Esophagus muscularis mucosa (tissue), 4 donors: ENCODE measurements at places on chromosomes 13 and 19. TPM values are rescaled to one million over a fixed set of nuclear protein-coding genes. Genes with fewer than 3 reads are reported as not detected.

GRCh38 chr13:111484141-111484925 lies 163.9 kb downstream of the TEX29 start:
- DNase-seq = no peak

- no peak for DNase-seq
Measured at GRCh38 chr13:56909896-56910600, 230.7 kb upstream of the PRR20A start.

GRCh38 chr13:32323912-32324311 lies 8.6 kb downstream of the BRCA2 start:
- no peak for DNase-seq

DNA sequence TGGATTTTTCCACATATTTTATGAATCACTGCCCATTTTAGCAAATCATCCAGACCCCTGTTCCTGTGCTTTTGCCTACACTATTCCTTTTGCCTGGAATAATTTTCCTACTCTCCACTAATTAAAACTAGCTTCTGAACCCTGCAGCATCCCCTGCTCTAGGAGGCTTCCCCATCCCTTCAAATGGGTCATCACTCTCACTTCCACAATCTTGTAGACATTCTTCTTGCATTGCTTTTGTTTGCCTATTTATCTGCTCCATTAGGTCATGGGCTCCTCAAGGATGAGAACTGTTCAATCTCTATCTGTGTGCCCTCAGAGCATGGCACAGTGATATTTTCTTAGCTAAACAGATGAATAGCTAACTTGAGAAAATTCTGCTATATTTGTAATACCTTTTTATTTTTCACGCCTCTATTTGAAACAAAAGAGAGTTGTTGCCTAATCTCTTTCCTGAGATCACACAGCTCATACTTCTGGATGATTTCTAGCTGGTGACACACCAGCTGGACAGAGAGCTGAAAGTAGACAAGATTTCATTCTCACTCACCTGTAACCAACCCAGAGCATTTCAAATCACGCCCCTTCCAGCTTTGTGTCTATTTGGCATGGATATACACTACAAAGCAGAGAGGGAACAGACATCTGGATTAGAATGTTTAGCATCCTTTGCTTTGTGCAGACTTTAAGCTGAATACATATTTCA lies 466.0 kb downstream of the FOXO1 start:
- DNase-seq = no peak

GRCh38 chr13:35979361-35979951 lies 151.7 kb downstream of the DCLK1 start:
- peak; percentile 96 for DNase-seq

The SBSN gene
- total RNA-seq = not detected

DNA sequence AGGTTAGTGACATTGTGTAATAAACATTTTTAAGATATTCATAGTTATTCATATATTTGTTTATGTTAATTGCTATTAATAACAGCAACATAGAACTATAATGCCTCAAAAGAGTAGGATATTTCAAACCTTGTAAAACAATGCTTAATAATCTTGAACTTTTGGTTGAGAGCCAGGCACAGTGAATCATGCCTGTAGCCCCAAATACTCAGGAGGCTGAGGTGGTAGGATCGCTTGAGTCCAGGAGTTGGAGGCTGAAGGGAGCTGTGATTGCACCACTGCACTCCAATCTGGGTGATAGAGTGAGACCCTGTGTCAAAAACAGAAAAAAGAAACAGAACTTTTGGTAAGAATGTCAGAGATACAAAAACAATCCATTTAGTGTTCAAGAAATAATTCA lies 213.9 kb upstream of the SLITRK1 start:
- DNase-seq = no peak

The CASP14 gene
- total RNA-seq = not detected

The CBY2 gene
- total RNA-seq = not detected

GRCh38 chr13:33380487-33381079 lies 95.0 kb upstream of the STARD13 start:
- no peak for DNase-seq

DNA sequence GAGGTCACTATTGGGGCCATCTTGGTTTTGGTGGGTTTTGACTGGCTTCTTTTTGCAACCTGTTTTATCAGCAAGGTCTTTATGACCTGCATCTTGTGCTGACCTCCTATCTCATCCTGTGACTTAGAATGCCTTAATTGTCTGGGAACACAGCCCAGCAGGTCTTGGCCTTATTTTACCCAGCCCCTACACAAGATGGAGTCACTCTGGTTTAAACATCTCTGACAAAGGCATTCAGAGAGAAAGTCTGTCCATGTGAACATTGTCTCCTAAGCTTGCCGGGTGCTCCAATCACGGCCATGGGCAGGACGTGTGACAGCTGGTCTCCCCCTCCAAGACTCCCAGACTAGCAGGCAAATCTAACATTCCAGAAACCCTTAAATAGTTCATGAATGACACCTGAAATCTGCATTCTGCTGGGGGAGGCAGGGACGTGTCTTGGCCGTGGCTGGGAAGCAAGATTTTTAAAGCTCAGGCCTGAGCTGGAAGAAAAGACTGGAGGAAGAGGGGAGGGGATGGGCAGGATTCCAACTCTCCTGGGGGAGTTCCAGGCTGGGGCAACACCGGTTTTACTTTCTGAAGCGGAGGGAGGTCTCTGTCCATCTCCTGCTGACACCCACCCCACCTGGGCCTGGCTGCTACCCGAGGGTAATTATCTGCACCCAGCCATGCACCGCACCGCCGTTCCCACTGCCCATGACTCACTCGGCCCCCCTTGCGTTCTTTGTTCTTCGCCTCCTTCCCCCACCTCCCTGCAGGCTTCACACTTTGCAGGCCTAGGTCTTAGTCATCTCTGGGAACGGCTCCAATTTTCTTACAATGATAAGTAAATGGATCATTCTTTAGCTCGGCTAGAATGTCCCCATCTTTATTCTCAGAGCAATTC lies 11.6 kb upstream of the OR1M1 start:
- DNase-seq = peak; percentile 93

The C3 gene
- total RNA-seq = 688 TPM

DNA sequence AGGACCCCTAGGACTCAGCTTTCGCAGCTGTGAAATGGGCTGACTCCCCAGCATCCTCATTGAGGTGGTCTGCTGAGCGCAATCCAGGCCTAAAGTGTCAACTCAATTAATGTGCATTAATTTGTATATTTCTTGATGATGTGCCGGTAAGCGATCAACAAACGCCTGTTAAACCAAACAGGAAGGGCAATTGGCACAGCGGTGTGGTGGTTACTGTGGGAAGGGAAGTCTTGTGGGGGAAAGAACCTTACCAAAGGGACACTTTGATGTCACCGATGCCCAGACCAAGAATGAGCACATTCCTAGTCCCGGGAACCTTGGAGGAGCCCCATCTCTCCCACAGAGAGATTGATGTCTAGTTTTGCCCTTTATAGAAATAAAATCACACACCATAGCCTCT lies 1.6 kb downstream of the JAK3 start:
- no peak for DNase-seq

GRCh38 chr13:60629158-60629557 lies 232.1 kb downstream of the TDRD3 start:
- DNase-seq = peak; percentile 37

DNA sequence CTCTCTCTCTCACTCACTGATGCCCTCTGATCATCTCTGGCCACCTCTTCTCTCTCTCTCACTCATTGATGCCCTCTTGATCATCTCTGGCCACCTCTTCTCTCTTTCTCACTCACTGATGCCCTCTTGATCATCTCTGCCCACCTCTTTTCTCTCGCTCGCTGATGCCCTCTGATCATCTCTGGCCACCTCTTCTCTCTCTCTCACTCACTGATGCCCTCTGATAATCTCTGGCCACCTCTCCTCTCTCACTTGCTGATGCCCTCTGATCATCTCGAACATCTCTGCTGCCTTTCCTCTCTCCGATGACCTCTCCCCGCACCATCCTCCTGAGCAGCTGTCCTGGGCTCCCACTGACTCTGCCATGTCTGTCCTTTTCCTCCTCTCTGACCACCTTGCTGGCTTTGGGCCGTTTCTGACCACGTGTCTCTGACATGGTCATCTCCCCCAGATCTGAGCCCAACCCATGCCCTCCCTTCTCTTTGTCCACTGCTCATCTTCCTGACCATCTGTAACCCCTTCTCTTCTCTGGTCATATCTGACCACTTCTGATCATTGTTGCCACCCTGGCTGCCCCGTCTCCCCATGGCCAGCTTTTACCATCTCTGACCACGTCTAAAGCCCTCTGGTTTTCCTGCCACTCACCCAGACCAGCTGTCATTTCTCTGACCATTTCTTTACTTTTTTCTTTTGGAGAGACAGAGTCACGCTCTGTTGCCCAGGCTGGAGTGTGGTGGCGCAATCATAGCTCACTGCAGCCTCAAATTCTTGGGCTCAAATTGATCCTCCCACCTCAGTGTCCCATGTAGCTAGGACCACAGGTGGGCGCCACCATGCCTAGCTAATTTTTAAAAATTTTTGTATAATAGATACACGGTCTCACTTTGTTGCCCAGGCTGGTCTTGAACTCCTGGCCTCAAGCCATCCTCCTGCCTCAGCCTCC lies 2.4 kb downstream of the LRFN3 start:
- no peak for DNase-seq

DNA sequence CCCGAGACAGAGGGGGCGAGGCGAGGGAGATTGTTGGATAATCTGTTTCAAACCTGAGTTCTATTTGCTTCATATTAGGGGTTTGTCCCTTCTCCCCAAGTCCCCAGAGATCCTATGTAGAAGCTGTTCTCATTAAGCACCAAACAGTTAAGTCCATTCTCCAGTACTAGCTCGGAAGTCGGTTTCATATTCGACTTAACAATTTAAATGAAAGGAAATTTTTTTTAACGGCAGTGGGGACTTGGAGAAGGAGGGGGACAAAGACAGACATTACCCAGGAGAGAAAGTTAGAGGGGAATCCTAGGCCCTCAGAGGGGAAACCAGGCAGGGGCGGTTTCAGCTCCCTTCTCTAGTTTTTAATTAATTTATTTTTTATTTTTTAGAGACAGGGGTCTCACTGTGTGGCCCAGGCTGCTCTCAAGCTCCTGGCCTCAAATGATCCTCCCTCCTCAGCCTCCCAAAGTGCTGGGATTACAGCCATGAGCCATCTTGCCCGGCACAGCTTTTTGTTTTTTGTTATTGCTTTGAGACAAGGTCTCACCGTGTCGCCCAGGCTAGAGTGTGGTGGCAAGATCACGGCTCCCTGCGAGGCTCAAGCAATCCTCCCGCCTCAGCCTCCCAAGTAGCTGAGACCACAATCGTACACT lies 13.7 kb upstream of the TLE2 start:
- no peak for DNase-seq

The TMEM255B gene
- 12.3 TPM for total RNA-seq

DNA sequence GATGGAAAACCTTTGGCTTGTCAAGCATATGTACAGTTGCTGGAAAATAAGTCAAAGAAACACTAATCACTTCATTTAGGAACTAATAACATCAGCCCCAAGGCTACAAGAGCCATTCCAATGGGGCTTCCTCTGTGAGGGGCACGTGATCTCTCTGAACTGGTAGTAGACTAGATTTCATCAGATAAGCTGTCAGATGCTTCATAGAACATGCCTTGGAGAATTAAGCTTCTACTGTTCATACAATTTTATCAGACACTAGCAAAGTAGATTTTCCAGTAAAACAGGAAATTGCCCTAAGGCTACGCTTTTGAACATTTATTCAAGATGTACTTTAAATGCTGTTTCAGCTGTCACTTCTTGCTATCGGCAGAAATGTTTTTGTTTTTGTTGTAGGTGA lies 107.8 kb downstream of the EDNRB start:
- no peak for DNase-seq

The ZNF835 gene
- 8.4 TPM for total RNA-seq

The MISP3 gene
- 1.5 TPM for total RNA-seq

The SELENOV gene
- total RNA-seq = not detected

DNA sequence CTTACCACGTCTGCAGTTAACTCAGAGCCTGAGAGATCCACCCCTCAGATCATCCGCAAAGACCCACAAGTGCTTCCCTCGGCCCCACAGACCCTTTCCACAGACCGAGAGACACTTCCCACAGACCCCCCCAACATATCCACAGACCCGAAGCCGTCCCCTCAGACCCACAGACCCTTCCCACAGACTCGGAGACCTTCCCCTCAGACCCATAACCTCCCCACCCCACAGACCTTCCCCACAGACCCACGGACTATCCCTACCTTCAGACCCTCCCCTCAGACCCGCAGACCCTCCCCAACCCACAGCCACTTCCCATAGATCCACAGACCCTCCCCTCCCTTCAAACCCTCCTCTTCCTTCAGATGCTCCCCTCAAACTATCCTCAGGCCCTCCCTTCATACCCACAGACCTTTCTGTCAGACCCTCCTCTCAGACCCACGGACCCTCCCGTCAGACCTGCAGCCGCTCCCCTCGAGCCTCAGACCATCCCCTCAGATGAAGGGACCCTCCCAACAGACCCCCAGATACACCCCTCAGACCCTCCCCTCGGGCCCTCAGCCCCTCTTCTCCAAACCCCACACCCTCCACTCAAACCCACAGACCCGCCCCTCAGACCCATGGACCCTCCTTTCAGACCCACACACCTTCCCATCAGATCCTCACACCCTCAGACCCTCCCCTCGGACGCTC lies 20.1 kb upstream of the TFDP1 start:
- peak; percentile 68 for DNase-seq

DNA sequence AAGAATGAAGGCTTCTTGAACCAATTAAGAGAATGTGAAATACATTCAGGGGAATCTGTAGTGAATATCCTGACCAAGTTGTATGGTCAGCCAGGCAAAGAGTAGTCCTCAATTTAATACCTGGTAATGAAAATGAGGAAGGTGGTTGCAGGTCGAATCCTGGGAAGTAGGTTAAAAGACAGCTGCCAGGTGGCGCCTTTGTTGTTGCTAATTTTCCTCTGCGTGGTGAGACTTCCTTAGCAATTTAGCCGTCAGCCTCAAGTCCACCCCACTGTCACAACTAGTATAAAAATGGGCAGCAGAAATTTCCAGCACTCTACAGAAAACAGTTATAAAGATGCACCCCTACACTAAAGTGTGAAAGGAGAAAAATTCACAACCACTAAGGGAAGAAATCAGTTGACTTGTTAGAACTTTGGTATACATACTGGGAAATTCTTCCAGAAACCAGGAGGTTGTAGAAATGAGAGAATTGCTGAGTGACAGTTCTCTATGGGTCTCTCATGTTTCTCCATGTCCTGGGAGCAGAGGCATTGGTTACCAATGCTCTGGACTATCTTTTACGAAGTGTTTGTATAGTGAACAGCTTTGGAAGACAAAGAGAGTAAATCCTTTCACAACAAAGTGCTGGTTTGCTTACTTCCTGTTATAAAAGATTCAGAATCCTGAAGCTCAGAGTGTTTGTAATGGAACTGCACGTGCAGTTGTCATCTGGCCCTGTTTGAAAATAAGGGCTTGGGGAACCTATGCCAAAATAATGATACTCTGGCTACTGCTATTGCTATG lies 235.9 kb downstream of the NHLRC3 start:
- no peak for DNase-seq

- DNase-seq = no peak
Measured at GRCh38 chr19:5717215-5717935, 2.6 kb downstream of the LONP1 start.
